ENCODE measurements at places on chromosomes 1 and 21. TPM values are rescaled to one million over a fixed set of nuclear protein-coding genes. Genes with fewer than 3 reads are reported as not detected.

Gene ANKRD45
- total RNA-seq: 1.1 TPM

Gene OR6K6
- total RNA-seq: not detected

Gene ERG
- 0.11 TPM for total RNA-seq

Gene AMY2A
- total RNA-seq: not detected

Gene HAO2
- not detected for total RNA-seq

Gene AK4
- total RNA-seq: 24.6 TPM

Gene UMODL1
- 0.12 TPM for total RNA-seq
